Stimulated activated CD4-positive, alpha-beta T cell treated with anti-CD3 and anti-CD28 coated beads, TNF-alpha, amount 100 ng/mL, for 24 hours (primary cell): ENCODE measurements at places on chromosomes 6 and 20.

DNA sequence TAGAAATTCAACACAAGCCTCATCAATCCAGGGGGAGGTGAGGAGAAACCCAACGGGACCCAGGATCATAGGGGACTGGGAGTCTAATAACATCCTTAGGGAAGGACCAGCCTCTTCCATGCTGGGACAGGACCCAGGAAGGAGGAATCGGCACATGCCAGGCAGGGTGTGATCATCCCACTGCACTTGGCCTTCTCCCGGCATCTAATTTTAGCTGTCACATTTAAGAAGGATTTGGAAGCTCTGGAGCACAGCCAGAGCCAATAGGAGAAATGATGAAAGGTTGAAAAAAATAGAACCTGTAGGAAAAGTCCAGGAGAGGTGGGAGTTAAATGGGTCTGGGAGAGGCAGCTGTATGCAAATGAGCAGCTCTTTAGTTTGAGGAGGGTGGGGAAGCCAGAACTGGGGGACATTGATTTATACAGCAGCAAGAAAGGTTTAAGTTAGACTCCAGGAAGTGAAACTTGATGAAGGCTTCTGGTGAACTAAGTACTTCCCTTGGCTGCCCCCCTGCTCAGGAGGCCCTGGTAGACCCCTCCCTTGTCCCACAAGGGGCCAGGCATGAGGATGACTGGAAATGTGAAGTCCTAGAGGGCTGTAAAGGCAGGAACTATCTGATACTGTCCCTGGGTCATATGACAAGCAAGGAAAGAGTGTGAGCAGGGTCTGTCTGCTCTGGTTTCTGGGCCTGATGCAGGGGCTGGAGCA, 260.3 kb downstream of the LRFN2 start:
- no peak for DNase-seq

DNA sequence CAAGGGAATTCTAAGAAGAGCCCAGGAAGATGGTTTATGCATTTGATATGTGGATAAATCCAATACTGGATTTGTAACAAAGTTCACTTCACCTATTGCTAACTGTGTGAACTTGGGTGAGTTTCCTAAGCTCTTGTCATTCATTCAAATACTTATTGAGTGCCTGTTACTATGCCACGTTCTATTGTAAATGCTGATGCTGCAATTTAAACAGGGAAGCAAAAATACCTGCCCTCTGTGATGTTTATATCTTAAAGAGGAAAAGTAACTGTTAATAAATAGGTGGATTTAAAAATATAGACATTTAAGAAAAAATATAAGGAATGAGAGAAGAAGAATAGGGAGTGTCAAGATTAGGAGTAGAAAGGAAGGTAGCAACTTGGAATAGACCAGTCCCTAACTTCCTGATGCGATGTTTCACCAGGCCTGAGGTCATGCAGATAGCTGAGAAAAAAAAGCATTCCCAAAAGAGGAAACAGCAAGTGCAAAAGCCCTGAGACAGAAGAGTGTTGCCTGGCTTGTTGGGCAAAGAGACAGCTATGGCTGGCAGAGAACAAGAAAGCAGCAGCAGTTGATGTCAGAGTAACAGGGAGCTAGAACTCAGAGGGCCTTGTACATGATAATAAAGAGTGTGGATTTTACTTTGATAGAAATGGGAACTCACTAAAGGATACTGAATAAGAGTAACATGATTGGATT, 54.3 kb upstream of the TCF21 start:
- no peak for DNase-seq

DNA sequence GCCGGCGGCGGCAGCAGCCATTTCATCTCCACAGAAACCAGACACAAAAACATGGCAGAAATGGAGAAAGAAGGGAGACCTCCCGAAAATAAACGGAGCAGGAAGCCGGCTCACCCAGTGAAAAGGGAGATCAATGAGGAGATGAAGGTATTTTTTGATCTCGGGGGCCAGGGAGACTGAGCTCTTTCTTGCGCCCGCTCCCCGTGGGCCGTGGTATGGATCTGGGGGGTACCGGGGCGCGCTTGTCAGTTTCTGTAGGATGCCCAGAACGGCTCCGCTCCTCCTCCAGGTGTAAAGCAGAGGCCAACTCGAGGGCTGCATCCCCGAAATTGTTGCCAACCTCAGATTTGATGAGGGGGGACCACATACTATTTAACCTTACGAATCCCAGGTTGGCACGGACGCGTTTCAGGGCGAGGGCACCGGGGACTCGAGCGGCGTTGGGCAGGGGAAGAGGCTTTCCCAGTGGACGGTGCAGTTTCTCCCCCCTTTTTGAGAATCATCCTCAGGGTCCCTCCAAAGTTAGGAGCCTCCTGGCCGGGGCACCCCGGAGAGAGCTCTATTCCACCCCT, 735 bp downstream of the SOBP start:
- no peak for DNase-seq

DNA sequence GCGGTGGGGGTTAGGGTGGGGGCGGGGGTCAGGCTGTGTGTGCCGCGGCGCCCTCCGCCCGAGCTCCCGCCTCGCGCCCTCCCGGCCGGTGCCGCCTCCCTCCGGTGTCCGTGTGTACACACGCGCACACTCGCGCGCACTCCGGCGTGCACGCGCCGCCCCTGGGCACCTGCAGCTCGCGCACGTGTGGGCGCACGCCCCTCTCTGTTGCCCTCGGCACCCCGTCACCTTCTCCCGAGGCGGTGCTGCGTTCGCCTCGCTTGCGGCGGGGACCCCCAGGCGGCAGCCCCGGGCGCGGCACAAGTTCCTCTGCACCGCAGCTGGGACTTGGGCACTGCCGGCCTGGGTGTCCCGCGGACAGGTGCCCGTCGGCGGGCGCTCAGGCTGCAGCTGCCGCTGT, 525 bp downstream of the MACROD2 start:
- DNase-seq: no peak

GRCh38 chr20:18225632-18226031, 62.7 kb upstream of the ZNF133 start:
- DNase-seq: no peak

GRCh38 chr6:85456782-85457181, 6.9 kb downstream of the NT5E start:
- DNase-seq: no peak

GRCh38 chr6:16591396-16592222, 169.7 kb downstream of the ATXN1 start:
- peak; percentile 40 for DNase-seq

DNA sequence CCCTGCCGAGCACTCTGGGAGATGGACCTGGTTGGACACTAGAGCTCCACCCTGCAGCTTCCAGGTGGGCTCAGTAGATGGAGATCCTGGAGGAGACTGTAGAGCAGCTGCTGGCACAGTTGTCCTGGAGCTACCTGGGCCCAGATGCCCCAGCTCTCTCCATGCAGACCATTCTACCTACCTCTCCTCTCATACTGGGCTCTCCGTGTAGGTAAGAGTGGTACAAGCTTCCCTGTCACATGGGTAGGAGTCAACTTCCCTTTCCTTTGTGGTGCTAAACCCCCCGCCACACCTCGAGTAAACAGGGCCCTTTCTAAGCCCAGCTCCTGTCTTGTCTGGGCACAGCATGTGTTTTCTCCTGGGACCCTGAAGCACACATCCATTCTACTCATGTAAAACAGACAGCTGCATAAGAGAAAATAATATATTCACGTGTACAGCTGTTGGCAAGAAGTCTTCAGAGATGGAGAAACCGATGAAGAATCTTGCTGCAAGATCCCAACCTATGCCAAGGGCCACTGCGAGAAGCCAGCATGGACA, 108.1 kb upstream of the DUSP22 start:
- DNase-seq: no peak

DNA sequence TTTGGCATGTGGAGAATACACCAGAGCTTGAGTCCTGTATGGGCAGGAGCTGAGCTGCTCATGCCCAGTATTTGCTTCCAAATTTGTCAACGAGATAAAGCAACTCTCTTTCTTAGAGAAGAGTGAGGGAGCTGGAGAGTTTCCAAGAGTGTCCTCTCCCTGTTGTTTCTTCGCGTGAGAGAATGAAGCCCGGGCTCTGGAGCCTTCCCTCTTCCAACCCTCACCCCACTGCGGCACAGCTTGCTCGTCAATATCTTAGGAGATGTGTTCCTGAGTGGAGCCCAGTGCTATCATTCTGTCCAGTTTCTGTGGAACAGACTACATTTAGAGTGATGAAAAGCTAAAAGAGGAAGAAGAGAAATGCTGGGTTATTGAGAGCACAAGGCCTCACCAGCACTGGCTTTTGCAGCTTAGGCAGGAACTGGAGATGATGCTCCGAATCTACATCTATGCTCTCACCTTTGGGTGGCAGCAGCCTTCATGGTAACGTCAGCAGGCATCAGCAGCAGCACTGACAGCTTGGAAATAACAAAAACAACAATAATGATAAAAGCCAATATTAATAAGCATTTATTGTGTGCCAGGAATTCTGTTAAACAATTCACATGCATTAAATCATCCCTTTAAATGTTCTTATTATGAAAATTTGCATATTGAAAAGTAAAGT, 66.5 kb upstream of the TFB1M start:
- DNase-seq: no peak

GRCh38 chr20:39468703-39469102, 506.6 kb downstream of the DHX35 start:
- no peak for DNase-seq

DNA sequence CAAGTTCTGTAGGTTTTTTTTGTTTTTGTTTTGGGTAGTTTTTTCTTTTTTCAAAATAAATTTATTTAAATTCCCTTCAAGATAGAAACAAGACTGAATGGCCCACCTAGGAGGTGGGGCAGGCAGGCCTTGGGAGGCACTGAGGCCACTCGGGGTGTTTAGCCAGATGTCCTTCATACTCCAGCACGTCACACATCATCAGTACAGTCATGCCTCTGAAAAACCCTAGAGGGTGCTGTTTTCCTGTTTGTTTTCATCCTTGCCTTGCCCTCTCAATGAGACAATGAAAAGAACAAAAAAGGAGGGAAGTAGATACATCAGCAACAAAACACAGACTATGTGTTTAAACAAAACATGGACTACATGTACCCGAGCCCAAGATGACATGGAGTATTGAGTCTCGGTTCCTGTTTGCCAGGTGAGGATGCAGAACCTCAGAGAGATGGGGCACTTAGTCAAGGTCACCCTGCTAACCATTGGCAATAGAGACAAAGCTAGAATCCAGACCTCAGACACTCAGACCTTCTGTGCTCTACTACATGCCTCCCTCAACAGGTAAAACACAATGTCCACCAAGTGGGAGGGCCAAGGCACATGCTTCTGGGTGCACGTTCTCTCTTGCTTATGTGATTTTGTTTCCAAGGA, 26.8 kb upstream of the CLIC5 start:
- DNase-seq: no peak

DNA sequence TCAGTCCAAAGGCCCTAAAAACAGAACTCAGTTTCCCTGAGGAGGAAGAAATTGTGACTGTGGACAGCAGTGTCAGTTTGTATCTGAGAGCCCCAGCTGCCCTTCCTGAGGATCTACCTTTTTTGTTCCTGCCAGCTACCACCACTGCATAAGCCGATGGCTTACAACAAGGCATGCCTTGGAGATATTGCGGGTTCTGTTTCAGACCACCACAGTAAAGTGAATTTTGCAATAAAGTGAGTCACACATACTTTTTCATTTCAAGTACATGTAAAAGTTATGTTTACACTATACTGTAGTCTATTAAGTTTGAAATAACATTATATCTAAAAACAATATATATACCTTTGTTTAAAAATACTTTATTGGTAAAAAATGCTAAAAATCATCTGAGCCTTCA, 9.6 kb upstream of the CST3 start:
- no peak for DNase-seq

DNA sequence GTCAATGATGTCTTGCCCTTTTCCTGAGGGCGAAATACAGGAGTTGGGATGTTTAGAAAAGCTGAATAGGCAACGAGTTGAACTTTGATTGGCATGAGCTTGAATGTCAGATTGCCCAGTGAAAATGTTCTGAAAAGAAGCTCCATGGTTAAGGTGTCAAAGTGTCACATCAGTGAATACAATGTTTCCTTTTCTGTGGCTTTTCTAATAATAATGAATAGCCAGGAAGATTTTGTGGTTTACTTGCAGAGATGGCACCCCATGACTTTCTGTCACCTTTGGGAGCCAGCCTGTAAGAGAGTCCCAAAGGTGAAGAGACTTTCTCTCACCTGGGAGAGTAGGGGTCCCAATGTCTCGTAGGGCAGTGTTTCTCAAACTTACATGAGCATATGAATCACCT, 119.2 kb downstream of the KCNQ5 start:
- DNase-seq: no peak

DNA sequence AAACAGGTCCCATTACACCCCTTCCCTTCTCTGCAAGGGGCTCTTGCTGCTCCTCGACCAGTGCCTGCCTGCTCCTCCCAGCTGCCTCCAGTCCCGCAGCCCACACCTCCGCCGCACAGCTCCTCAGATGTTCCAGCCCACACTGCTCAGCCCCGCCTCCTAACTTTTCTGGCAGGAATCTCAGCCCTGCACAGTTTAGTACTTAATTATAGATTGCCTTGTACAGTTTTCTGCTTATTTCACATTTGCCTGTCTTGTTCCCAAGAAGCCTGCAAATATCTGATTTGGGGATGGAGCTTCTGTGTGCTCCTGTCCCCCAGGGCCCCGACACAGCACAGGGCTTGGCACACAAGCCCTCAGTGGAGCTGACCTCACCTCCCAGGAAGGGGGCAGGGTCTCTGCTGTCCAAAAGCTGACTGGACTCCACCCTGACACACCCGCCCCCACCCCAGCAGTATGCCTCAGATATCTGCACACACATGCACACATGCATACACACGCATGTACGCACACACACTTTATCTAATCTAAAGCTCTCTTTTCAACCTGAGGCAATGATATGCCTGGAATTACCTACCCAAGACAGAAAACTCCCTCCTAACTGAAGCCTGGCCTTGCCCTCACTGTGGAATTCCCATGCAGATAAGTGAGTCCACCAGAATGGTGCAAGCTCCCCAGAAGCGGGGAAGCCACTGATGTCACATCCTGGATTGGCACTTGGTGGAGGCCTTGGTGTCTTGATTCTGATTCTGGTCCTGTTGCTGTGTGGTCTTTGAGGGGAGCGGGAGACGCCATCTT, 1.2 kb upstream of the PNPLA1 start:
- DNase-seq: no peak

GRCh38 chr20:41452226-41452625, 85.6 kb upstream of the EMILIN3 start:
- no peak for DNase-seq

DNA sequence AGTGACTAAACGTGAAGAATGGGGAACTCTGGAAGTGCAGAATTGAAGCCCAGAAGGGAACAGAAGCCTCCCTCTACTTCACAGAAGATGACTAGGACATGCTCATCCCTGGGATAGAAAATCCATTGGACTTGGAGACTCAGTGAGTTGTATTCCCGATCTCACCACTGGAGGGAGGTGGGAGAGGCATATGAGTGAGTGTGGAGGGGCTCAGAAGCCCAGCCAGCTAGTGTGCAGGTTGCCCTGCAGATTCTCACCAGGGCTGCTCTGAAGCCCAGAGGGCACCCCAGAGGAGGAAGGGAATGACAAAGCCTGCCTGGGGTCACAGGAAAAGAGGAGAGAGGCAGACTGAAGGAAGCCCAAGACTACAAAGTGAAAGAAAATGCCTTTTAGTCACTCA, 42.1 kb upstream of the HLA-E start:
- DNase-seq: no peak

- no peak for DNase-seq
Observed at GRCh38 chr6:133546098-133546497, 304.9 kb downstream of the EYA4 start.

GRCh38 chr20:57922706-57923105, 212.9 kb upstream of the PMEPA1 start:
- DNase-seq: no peak
